ENCODE measurements at places on chromosomes 7 and 10. TPM values are rescaled to one million over a fixed set of nuclear protein-coding genes. Genes with fewer than 3 reads are reported as not detected.

- no peak overlapping the region for H3K4me3 ChIP-seq
- DNase-seq: no peak
- H3K27me3 ChIP-seq: no peaks in the 10 kb centered on the region
- H3K36me3 ChIP-seq: no peaks in the 10 kb centered on the region
- H3K4me1 ChIP-seq: no peaks in the 10 kb centered on the region
These were observed 136.5 kb downstream of the EPC1 start for GRCh38 chr10:32210306-32211045.

- H3K27me3 ChIP-seq: no peaks in the 10 kb centered on the region
- no peaks in the 10 kb centered on the region for H3K36me3 ChIP-seq
- H3K27ac ChIP-seq: no peak overlapping the region
- H3K4me3 ChIP-seq: no peak overlapping the region
- no peak for DNase-seq
- no peaks in the 10 kb centered on the region for H3K4me1 ChIP-seq
These were observed 756.7 kb downstream of the GATA3 start for GRCh38 chr10:8811201-8811600.

- no peak overlapping the region for H3K4me3 ChIP-seq
- H3K27me3 ChIP-seq: no peaks in the 10 kb centered on the region
- H3K4me1 ChIP-seq: no peaks in the 10 kb centered on the region
- H3K27ac ChIP-seq: no peak overlapping the region
These were observed 454.5 kb upstream of the FZD8 start for GRCh38 chr10:36096576-36096975.

DNA sequence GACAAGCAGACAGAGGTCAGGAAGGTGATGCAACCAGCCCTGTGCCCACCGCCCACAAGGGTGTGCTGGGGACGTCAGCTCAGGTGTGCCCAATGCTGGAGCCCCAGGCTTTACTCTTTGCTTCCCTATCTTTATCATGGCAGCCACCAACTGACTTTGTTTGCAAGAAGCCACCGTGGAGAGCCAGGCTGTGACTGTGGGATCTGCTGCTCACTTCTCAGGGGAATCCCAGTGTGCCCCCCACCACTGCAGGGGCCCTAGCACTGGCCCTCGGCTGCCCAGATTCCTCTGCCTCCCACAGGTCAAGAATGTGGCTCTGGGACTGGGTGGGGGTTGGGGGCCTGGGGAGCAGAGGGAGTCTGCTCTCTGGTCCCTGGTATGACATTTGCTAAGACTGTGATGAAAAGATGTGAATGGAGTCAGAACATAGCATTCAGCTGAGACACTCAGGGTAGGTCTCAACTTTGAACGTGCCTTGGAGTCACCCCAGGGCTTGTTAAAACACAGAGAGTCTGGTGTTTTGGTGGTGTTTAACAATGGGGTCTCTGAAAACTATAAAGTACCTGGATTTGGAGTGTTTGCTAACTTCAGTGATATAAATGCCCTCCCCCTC lies 47.3 kb downstream of the ARHGAP22 start:
- H3K4me1 ChIP-seq: no peaks in the 10 kb centered on the region
- no peak for DNase-seq
- H3K27ac ChIP-seq: no peak overlapping the region
- H3K36me3 ChIP-seq: no peaks in the 10 kb centered on the region

DNA sequence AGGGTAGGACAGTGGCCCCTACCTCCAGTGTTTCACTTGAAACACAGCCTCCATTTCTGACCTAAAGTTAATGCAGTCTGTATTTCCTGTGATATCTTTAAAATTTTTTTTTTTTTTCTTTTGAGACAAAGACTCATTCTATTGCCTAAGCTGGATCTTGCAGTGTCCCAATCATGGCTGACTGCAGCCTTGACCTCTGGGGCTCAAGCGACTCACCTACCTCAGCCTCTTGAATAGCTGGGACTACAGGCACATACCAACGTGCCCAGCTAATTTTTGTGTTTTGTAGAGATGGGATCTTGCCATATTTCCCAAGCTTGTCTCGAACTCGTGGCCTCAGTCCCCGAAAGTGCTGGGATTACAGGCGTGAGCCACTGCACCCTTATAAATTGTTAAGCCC lies 16.7 kb upstream of the MGAM2 start:
- H3K36me3 ChIP-seq: no peaks in the 10 kb centered on the region
- H3K27me3 ChIP-seq: no peaks in the 10 kb centered on the region
- no peak overlapping the region for H3K27ac ChIP-seq
- DNase-seq: no peak
- H3K4me1 ChIP-seq: no peaks in the 10 kb centered on the region

The DGKI gene
- total RNA-seq: 0.35 TPM

The FKBP14 gene
- 4.8 TPM for total RNA-seq

DNA sequence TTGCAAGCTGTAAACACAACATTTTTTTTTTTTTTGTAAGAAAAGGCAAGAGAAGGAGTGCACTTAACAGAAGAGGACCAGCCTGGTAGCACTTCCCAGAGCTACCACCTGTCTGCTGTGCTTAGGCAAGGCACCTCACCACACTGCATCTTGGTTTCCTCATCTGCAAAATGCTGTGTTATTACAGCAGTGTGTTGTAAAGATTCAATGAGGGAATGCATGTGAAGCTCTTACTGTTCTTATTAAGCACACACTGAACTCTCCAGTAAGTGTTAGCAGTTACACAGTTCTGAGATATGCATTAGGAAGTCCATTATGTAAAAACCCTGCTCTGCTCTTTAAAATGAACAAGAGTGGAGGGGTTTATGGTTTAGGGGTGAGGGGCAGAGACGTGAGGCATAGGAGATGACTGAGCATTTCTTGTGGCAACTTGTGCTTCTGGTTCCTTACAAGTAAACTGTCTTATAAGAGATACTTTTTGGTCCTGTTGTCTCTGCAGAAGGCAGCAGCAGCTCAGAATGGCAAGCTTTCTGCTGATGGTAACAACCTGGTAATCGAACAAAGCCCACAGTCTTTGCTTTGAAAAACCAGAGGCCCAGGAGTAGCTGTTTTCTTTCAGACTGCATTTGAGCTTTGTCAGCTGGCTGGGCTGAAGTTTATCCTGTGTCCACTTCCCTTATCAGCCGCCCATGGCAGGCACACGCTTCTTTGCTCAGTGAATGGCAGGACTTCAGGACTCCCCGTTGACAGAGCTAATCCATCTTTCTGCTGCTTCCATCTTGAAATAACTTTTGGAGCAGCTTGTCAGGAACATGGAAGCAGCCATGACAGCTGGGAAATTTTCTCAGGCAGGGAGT lies 98.8 kb upstream of the BMPER start:
- no peaks in the 10 kb centered on the region for H3K4me1 ChIP-seq
- DNase-seq: no peak
- no peaks in the 10 kb centered on the region for H3K36me3 ChIP-seq

- H3K27ac ChIP-seq: no peak overlapping the region
- DNase-seq: no peak
- no peaks in the 10 kb centered on the region for H3K4me1 ChIP-seq
These were observed 101.1 kb downstream of the ELAPOR2 start for GRCh38 chr7:86958380-86958779.

DNA sequence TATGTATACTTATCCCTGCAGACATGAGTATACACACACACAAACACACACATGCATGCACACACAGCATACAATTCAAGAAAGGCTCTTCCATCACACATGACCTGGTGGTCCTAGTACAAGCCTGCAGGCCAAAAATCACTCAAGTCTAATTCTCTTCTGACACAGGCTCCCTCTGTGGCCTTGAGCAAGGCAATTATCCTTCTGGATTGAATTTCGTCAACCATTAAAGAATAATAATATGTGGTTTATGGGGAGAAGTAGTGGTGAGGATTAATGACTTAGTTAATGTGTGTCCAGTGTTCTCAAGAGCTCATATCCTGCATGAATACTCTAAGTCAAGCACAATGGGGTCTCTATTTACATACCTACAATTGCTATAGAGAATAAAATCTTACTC lies 161.8 kb upstream of the KIAA1217 start:
- no peak for DNase-seq
- H3K4me3 ChIP-seq: no peak overlapping the region
- H3K27me3 ChIP-seq: no peaks in the 10 kb centered on the region
- no peak overlapping the region for H3K27ac ChIP-seq
- no peaks in the 10 kb centered on the region for H3K36me3 ChIP-seq
- no peaks in the 10 kb centered on the region for H3K4me1 ChIP-seq

The DPYSL4 gene
- total RNA-seq: 0.31 TPM

The PKD2L1 gene
- 0.22 TPM for total RNA-seq

The ZKSCAN1 gene
- 103 TPM for total RNA-seq

The PAX4 gene
- not detected for total RNA-seq

The BICC1 gene
- 2.9 TPM for total RNA-seq

GRCh38 chr7:144513334-144513733 lies 109.8 kb upstream of the NOBOX start:
- no peaks in the 10 kb centered on the region for H3K27me3 ChIP-seq
- no peak overlapping the region for H3K27ac ChIP-seq
- no peaks in the 10 kb centered on the region for H3K4me1 ChIP-seq
- H3K4me3 ChIP-seq: no peak overlapping the region
- DNase-seq: no peak

DNA sequence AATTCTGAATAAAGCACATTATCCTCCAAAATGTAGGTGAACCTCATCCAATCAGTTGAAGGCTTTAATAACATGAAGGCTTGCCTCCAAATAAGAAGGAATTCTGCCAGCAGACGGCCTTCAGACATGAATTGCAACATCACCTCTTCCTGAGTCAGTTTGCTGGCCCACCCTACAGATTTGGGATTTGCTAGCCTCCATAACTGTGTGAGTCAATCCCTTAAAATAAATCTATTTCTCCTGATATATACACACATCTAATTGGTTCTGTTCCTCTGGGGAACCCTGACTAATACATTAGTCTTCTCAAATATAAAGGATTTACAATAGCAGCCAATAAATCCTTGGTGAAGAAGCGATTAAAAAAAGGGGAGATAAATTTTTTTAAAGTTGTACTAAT lies 34.8 kb upstream of the OSBPL3 start:
- no peaks in the 10 kb centered on the region for H3K27me3 ChIP-seq
- H3K27ac ChIP-seq: no peak overlapping the region
- no peak overlapping the region for H3K4me3 ChIP-seq
- DNase-seq: no peak

DNA sequence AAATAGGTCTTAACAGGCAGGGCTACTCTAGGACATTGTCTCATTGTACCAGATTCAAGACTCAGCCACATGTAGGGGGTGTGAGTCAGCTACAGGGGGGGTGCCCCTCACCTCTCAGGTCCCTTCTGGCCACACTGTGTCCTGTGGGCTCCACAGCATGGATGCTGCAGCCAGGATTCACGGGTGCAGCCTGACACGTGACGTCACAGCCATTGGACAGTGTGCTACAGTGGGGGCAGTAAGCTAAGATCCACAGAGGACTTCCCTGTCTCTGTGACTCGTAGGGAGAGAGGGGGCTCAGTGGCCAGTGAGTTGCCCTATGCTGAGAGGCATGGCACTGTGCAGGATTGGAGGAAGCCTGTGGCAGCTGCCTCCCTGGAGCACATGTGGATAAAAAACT lies 77.9 kb downstream of the TMEM178B start:
- H3K4me1 ChIP-seq: no peaks in the 10 kb centered on the region
- H3K36me3 ChIP-seq: no peaks in the 10 kb centered on the region
- no peak overlapping the region for H3K4me3 ChIP-seq
- DNase-seq: no peak

GRCh38 chr7:135386776-135387175 lies 123.1 kb downstream of the CNOT4 start:
- no peaks in the 10 kb centered on the region for H3K4me1 ChIP-seq
- H3K27ac ChIP-seq: no peak overlapping the region
- no peaks in the 10 kb centered on the region for H3K27me3 ChIP-seq
- no peak for DNase-seq

DNA sequence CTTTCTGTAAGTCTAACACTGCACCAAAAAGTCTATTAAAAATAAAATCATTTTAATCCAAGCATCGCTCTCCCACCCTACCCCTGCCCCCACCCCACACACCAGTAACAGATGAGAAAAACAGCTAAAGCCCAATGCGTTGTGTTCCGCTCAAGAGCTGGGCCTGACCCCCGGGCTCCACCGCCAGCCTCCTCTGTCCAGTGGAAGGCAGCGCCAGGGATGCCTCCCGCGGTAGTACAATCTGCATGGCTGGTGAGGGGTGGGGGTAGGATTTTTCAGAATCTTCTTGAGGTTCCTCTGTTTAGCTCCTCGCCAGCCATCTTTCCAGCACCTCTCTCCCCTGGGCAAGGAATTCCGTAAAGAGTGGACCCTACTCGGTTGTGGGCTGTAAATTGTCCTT lies 12.1 kb downstream of the THSD7A start:
- no peaks in the 10 kb centered on the region for H3K4me1 ChIP-seq
- no peak for DNase-seq
- H3K36me3 ChIP-seq: no peaks in the 10 kb centered on the region
- H3K4me3 ChIP-seq: no peak overlapping the region
- no peak overlapping the region for H3K27ac ChIP-seq

DNA sequence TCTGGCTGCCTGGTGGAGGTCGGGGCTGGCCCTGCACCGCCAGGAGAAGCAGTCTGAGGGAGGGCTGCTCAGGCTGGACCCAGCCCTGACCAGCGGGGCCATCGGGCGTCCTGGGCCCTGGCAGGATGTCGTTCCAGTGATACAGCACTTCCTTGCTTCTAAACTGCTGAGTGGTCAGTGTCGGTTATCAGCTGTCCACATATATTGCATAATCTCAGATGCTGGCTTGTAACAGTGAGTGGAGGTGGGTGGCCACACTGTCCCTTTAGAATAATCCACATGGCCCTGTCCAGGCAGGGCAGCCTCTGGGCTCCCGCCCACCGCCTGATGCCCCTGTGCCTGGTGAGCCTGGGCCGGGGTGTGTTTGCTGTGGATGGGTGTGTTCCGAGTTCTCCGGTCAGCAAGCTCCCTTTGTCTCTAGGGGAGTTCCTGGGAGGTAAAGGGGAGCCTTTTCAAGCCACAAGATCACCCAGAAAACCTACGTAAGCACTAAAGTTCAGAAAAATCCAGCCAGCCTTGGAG lies 86.1 kb downstream of the LHPP start:
- no peak overlapping the region for H3K4me3 ChIP-seq
- no peaks in the 10 kb centered on the region for H3K36me3 ChIP-seq

The TAS2R4 gene
- total RNA-seq: 0.65 TPM

The LRIT1 gene
- total RNA-seq: not detected

DNA sequence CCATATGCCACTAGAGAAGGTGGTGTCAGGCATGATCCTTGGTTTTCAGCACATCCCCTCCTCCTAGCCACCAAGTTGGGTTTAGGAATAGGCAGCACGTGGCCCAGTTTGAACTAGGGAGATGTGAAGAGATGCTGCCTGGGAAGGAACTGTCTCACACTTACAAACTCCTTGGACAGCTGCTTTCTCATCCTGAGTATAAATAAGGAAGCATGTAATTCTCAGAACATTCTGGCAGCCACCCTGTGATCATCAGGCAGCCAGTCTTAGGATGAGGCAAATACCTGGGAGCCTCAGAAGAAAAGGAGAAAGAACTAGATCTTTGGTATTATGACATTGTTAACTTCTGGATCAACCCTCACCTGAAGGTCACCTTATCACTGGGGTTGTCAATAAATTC lies 21.3 kb upstream of the XPNPEP1 start:
- DNase-seq: no peak
- no peaks in the 10 kb centered on the region for H3K27me3 ChIP-seq
- H3K4me1 ChIP-seq: no peaks in the 10 kb centered on the region
